Left forelimb (tissue), 1 donor: ENCODE measurements at places on chromosomes 6 and 20.
A peak's percentile ranks its signal among the peaks of the same experiment; 100 is the strongest.

DNA sequence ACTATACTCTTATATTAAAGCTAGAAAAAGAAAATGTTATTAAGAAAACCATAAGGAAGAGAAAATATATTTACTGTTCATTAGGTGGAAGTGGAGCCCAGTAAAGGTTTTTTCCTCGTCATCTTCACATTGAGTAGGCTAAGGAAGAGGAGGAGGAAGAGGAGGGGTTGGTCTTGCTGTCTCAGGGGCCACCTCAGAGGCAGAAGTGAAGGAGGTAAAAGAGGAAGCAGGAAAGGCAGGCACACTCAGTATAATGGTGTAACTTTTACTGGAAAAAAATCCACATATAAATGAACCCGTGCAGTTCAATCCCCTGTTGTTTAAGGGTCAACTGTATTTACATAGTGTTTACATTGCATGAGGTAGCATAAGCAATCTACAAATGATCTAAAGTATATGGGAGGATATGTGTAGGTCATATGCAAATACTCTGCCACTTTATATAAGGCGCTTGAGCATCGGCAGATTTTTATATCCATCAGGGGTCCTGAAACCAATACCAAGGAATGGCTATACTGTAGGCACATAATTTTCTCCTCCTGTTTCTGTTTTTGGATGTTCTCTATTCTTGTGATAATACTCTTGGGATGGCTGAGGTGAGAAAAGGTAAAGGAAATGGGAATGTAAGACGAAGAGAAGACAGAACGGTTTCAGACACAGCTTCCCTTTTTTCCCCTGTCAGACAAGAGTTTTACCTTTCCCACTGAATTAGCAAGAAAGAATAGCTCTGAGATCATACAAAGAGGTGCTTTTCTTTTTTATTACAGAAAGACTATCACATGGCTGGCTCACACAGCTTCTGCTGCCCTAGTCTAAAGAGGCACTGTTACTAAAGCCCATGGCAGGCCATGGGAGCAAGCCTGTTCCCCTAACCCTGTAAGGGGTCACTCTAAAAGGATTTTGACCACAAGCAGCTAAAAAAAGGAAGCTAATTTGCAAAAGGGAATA lies 59.9 kb downstream of the NUDT3 start:
- DNase-seq = no peak

GRCh38 chr20:50958615-50959542 lies at the start of gene MOCS3:
MOCS3 (plus strand) TSS chr20:50958818; CDS start chr20:50958843, 25 bp downstream.
- peak; percentile 88 for DNase-seq

DNA sequence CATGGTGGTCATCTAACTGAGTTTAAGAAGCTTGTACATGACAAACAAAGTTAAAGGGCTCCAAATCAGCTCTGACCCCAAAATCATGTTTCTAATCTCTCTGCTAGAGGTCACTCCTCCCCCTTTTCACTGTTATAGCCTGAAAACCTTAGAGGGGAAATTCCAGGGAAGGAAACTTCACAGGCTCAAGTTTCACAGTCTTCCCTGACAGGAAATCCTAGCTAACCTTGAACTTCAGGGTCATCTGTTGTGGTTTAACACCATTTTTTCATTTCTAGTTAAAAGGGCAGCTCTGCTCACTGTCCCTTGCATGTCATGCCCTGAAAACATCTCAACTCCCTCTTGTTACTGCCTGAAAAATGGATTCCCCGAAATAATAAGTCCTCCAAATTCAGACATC lies 104.4 kb upstream of the BMP2 start:
- no peak for DNase-seq

GRCh38 chr6:77173472-77174074 lies 289.7 kb downstream of the HTR1B start:
- DNase-seq = no peak

DNA sequence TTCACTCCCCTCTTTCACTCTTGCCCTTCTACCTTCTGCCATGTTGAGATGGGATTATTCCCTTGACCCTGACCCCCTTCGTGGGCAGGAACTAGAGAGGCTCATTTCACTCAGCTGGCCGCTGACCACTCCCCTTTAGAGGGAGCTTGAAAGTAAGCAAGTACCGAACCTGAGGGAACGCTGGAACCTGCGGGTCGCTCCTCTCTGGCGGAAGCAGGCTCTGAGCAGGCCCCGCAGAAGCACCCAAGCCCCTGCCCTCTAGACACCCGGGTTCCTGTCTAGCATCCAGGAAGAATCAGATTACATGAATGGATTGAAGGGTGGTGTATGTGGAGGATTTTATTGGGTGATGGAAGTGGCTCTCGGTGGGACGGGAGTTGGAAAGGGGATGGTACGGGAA lies 11.9 kb upstream of the MYCT1 start:
- DNase-seq = no peak

DNA sequence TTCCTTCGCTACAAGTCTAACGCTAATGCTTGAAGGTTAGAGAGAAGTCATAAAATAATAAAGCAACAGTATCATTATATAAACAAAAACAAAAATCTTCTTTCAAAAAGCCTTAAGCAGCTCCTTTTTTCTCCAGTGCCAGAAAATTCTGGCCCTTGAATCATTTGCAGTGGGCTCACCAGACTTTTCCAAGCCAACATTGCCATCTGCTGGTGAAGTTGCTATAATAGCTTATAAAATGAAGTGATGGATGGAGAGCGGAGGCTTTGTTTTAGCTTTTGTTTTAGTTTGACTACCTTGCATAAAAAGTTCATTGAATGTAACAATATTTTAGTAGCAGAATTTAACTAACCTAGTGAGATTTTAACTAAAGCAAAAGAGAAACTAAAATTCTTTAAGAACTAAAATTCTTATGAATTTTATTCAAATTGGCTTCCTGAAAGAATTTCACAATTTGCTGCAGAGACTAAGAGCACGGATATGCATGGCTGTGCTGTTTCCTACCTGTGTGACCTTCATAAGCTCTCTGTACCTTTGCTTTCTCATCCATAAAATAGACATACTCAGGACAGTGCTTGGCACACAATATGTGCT lies 44.8 kb upstream of the SLC2A12 start:
- DNase-seq = no peak

DNA sequence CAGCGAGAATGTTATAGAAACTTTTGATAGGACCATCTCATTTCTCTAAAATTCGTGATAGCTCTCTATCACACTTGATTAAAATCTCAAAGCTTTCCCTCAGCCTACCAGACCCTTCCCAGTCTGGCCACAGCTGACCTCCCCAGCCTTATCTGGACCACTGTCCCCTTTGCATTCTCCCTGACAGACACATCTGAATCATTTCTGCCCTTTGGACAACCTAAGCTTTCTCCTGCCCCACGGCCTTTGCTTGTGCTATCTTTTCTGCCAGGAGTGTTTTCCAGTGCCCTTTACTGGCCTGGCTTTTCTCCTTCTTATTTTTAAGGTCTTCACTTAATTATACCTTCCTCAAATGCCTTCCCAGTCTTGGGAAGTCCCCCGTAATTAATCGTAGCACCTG lies 136.0 kb upstream of the RNF24 start:
- DNase-seq = no peak

- no peak for DNase-seq
These were observed 7.2 kb downstream of the TPX2 start for GRCh38 chr20:31746068-31746878.

- no peak for DNase-seq
These were observed 74.8 kb downstream of the ASCC3 start for GRCh38 chr6:100806296-100806695.

GRCh38 chr6:10190042-10190441 lies 224.8 kb downstream of the TFAP2A start:
- no peak for DNase-seq

GRCh38 chr6:211871-212497 lies 80.3 kb upstream of the DUSP22 start:
- no peak for DNase-seq

DNA sequence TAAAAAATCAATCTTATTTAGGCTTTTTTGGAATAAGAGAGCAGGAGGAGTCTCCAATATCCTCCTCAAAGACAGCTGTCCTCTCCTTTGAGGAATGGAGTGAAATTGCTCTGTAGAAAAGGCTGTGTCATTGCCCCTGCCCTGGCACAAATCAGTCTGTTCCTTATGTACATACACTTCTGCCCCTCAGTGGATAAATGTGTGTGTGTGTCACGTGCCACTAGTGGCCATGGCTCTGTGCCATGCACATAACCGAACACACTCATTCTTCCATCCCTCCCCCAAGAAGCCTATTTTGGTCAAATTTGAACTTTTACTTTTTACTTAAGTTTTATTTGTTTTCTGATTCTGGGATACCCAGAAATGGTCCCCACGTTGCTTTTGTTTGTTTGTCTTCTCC lies 49.2 kb downstream of the ANKS1A start:
- DNase-seq = no peak

DNA sequence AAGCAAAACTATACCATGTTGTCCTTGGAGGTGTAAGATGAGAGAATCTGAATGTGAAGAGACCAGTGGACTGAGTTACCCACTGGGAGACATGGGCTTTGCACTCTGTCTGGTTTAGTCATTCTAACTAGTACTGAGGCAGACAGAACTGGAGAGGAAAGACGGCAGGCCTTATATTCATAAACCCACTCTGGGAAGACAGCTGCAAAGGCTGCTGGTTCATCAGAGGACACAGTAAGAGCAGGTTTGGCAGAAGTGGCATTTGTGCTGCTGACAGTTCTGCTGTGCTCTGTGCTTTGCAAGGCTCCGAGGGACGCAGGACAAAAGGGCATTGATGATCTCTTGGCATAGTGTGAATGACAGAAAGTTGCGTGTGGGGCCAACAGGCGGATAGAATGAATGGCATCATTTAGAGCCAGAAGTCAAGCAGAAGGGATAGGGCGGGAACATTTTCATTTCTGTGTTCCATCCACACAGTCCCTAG lies 142.3 kb upstream of the TENT5A start:
- no peak for DNase-seq

DNA sequence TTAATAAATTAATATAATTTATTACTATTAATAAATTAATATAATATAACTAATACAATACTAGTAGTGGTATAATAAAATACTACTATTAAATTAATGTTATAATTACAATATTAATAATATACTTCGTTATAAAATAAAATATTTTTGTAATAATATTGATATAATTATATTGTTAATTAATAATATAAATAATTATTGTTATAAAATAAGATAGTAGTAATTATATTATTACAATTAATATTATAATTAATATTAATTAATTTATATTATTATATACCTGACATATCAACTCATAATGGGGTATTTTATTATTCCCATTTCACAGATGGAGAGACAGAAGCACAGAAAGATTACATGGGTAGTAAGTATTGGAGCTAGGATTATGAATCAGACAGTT lies 8.9 kb downstream of the BEND6 start:
- DNase-seq = no peak

- no peak for DNase-seq
These were observed 61.1 kb downstream of the TMEM170B start for GRCh38 chr6:11598687-11599086.

DNA sequence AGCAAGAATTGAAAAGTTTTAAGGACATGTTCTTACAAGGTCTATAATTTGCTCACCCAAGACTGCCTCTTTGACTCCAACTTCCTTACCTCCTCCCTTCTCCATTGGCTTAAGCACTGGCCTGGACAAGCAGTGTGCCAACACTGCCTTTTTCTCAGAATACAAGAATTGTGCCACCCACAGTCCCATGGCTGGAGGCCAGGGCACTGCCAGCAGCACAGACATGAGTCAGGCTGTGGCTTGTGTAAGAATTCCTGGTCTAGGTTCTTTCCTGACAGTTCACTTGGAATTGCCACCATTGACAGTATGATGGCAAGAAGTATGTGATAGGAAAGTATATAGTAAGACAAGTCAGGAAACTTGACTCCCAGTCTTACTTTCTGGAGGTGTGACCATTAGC lies 202.7 kb upstream of the MARCKS start:
- no peak for DNase-seq

DNA sequence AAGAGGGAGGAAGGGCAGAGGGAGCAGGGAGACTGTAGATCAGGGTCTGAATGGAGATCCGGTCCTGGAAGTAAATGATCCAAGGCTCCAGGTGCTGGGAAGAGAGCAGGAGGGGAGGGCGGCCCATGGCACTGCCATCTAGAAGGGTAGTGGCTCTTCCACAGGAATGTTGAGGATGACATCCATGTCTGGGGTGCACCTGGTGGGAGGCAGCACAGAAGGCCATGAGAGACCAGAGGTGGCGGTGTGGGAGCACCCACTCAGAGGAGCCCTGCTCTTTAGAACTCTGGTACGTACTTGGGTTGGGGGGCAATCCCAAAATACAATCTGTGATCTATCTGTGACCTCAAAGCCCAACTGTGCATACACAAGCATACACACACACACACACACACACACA lies 13.5 kb downstream of the DEFB132 start:
- no peak for DNase-seq

GRCh38 chr20:3037654-3038053 lies 5.8 kb upstream of the GNRH2 start:
- no peak for DNase-seq

- no peak for DNase-seq
These were observed 259.0 kb downstream of the SYNE1 start for GRCh38 chr6:152378169-152378568.

- no peak for DNase-seq
These were observed 73.6 kb upstream of the RNF146 start for GRCh38 chr6:127192911-127193541.

DNA sequence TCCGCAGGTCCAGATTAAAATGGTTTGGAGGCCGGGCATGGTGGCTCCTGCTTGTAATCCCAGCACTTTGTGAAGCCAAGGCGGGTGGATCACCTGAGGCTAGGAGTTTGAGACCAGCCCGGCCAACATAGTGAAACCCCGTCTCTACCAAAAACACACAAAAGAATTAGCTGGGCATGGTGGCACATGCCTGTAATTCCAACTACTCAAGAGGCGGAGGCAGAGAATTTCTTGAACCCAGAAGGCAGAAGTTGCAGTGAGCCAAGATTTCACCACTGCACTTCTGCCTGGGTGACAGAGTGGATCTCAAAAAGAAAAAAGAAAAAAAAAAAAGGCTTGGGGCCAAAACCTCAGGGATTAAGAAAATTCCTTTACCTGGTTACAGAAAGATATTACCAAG lies 30.5 kb downstream of the C6orf15 start:
- DNase-seq = no peak

GRCh38 chr6:21496196-21496595 lies 97.4 kb upstream of the SOX4 start:
- DNase-seq = no peak

GRCh38 chr6:148888856-148889255 lies 142.0 kb downstream of the UST start:
- DNase-seq = peak; percentile 74
